ENCODE measurements at places on chromosomes 7 and 10. TPM values are rescaled to one million over a fixed set of nuclear protein-coding genes. Genes with fewer than 3 reads are reported as not detected.
A peak's percentile ranks its signal among the peaks of the same experiment; 100 is the strongest.

The HHEX gene
- total RNA-seq: 2.1 TPM

The CALD1 gene
- total RNA-seq: 122 TPM

The GNAI1 gene
- 14.5 TPM for total RNA-seq

The SPDYE1 gene
- total RNA-seq: not detected

The FOXP2 gene
- total RNA-seq: 2.1 TPM

The FAM13C gene
- 5.2 TPM for total RNA-seq

The CFAP70 gene
- total RNA-seq: 2.0 TPM

DNA sequence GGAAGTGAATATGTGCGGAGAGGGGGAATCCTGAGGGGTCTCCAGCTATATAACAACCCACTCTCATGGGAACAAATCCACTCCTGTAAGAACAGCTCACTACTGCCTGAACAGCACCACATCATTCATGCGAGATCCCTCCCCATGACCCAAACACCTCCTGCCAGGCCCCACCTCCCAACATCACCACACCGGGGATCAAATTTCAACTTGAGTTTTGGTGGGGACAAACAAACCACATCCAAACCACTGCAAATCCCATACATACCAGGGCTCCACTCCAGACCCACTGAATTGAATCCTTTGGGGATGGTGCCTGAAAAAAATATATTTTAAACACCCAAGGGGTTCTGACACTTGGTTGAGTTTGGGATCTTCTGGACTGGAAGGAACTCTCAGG lies 181.5 kb upstream of the PLXNA4 start:
- no peak for DNase-seq

DNA sequence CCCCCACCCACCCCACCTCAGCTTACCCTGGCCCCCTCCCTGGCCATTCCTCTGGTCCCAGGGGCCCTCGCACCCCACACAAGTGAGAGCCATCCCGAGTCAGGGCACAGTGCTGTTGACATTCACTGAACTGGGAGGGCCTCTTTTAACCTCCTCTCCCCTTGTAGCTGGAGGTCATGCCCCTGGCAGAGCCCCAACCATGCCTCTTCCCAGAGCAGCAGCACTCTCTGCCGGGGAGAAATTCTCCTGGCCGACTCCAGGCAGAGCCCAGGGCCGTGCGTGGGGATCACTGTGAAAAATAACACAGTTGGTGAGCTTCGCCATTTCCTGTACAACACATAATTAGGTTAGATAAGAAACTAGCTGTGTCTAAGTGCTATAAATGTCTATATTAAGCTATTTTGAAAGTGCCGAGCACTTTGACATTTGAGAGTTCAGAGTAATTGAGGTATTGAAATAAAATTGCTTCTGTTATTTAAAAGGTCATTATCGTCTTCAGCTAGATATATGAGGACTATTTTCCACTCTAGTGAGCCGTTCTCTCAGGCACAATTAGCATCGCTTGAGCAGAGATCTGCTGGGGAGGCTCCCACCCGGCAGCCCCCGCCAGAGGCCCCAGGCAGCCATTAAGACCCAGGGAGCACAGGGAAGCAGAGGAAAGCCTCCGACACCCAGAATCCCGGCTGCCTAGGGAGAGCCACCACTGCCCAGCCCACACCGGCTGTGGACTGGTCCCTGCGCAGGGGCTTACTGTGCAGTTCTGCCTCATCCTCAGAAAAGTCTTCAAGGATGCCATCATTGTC lies 62.4 kb upstream of the LRRC18 start:
- peak; percentile 57 for DNase-seq

GRCh38 chr10:75260990-75261389 lies 25.2 kb upstream of the COMTD1 start:
- DNase-seq: no peak

- no peak for DNase-seq
Observed at GRCh38 chr7:88201305-88201704, 18.5 kb downstream of the SRI start.

- DNase-seq: no peak
Observed at GRCh38 chr7:125149151-125149550, 219.5 kb upstream of the POT1 start.

GRCh38 chr10:66786709-66787108 lies 139.1 kb upstream of the LRRTM3 start:
- no peak for DNase-seq

DNA sequence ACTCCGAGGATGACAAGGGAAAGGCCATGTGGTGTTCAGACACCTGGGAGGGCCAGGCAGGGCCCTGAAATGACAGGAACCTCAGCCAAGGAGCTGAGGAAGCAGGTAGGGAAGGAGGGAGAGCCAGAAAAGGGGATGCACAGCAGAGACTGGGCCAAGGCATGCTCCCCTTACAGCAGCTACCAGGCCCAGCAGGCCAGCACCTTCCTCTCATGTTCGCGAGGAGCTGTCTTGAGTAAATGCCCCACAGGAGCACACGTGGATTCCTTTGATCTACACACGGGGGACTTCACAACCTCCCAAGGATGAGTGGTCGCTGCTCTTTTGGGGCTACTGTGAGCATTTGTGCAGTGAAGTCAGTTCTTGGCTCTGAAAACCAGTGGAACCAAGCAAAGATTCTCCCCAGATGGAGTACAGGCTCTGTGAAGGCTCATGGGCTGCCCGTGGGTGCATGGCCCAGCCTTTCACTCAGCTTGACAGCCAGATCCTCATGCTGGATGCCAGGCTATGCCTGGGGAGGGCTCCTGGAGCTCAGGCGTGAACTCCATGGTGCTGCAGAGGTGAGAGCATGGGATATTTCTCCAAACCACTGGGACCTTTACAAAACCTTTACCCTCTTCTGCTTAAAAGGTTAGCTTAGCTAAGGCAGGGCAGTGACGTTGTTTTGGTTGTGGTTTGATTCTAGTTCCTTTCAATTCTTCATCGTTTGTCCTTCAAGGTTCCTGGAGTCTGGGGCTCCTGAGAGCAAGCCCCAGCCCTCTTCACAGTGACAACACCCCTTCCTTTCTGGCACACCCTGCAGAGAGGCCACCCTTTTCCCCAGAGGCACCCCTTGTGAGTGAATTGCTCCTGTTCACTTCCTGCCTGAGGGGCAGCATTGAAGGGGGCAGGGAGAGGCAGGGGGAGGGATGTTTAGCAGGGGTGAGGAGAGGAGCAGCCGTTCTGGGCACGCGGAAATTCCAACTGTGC lies 74.2 kb upstream of the ZPBP start:
- DNase-seq: no peak

- peak; percentile 30 for DNase-seq
Observed at GRCh38 chr10:5297466-5297865, 67.3 kb upstream of the UCN3 start.

Measured in left ventricle myocardium inferior (tissue), 1 donor.